Activated T-cell treated with anti-CD3 and anti-CD28 coated beads, Interleukin-2, amount 50 U/mL, for 72 hours (primary cell): ENCODE measurements at places on chromosomes 12 and 14. TPM values are rescaled to one million over a fixed set of nuclear protein-coding genes. Genes with fewer than 3 reads are reported as not detected.

- peak; percentile 81 for DNase-seq
These were observed 36.7 kb downstream of the TMBIM6 start for GRCh38 chr12:49777800-49778748.

DNA sequence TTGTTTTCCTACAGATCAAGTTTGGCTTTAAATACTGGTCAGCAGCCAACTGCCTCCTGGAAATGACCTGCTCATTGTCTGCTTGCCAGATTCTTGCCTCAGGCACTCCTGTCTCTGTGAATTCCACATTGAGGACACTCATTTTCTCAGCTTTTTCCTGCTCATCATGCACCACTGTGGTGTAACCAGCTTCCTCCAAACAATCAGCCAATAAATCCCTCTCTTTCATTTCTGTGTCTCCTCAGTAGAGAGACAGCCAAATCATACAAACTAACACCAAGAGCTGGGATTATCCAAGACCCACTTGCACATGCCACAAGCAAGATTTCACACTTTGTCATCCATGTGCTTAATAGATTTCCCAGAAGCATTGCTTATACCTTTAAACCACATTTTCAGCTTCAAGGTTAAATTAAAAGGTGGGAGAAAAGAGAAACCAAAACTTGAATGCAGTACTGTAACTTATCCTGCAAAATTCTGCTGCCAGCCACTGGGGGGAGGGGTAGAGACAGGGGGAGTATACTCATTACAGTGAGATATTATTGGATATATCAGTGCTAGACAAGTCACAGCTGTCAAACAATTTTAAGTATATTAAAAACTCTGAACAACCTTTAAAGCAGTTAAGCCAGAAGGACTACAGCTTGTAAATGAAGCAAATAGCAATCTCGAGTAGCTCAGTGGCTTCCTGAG lies 105.0 kb downstream of the PPP2R5E start:
- no peak for DNase-seq

DNA sequence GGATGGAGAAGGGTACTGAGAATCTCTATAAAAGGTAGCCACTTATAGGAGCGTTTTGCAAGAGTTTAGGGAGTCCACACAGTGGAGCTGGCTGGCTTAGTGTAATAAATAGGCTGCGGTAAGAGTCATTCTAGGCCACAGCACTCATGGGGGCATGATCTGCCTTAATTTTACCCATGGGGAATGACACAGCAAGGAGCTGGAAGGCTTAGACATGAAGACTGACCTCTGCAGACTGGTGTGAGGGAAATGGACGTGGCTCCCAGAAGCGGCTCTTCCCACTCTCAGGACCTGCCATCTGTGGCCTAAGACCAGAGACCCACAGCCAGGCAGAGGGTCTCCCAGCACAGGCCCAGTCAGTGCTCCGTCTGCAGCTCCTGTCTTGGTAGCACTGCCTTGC lies 173.3 kb downstream of the PPM1H start:
- DNase-seq = no peak

GRCh38 chr14:103281496-103282231 lies 52.4 kb upstream of the EIF5 start:
- DNase-seq = no peak

DNA sequence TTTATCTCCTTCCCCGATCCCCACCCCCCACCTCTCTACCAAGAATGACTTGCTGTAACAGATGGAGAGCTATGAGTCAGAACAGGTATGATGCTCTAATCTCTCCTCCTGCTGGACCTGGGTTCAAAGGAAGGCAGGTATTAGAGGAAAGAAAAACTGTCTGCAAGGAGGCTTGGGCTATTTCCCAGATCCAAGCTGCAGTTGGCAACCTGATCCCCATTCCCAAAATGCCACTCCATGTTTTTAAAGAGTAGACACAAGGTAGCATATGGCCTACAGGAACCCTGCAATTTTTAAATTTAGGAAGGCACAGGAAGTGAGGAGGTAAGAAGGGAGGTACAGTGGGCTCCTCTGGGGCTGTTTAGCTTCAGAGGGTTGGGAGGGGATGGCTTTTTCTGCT lies 33.0 kb downstream of the SRRM4 start:
- DNase-seq = no peak

- DNase-seq = no peak
These were observed 10.2 kb downstream of the FBXO34 start for GRCh38 chr14:55281316-55281839.

Gene CLEC4D
- not detected for total RNA-seq

Gene SLC24A4
- total RNA-seq = not detected

Gene SMIM10L1
- total RNA-seq = 10.9 TPM

Gene ADSS1
- 6.1 TPM for total RNA-seq

Gene SMCO2
- total RNA-seq = 0.72 TPM
